MG63 (cell line): ENCODE measurements at places on chromosomes 1 and 21.

- DNase-seq: no peak
Observed at GRCh38 chr1:78121710-78122109, 75.9 kb downstream of the GIPC2 start.

DNA sequence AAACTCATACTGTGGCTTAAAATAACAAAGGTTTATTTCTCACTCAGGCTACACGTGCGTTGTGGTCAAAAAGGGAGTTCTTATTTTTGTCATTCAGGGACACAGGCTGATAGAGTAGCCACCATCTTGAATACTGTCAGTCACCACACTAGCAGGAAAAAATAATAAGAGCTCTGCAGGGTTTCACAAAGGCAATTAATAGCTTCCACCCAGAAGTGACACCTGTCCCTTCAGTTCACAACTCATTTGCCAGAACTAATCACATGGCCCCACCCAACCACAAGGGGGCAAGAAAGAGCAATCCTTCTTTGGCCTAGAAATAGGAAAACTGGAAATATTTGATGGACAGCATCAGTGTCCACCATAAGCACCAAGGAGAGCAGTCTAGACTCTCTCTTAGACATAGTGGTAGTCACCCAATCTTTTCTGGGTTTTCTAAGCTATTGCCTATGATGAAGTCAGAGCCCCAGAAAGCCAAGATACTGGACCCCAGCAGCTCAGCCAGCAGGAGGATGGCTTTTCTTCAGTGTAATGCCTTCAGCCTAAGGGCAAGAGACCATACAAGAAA lies 8.2 kb downstream of the HAPLN2 start:
- peak; percentile 42 for DNase-seq

DNA sequence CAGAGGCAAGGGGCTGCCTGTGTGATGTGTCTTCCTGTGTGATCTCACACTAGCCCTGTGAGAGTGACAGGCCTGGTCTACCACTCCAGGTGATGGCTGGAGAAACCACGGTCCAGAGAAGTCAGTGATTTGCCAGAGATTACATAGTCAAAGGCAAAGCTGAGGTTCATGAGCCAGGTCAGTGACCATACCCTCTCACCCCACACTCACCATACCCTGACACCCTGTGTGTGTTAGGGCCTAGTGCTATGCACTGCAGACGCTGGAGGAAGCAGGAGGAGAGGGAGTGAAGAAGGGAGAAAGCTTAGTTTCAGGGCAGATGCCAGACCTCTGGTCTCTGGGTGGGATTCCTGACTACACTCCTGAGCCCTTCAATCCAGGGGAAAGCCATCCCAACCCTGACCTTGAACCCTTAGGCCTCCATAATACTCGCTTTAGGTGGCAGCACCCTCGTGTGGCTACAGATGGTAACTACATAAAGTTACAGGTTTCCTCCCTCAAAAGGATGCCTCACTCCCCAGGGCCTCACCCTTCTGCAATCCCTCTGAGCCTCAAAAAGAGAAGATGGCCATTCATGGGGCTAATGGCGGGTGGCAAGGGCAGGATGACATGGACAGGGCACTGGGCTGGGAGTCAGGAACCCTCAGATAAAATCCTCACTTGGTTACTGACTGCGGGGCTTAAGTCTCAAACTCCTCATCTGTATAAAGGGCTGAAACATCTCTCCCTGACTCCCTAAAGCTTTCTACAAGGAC lies 20.8 kb upstream of the SDC3 start:
- DNase-seq: peak; percentile 22

DNA sequence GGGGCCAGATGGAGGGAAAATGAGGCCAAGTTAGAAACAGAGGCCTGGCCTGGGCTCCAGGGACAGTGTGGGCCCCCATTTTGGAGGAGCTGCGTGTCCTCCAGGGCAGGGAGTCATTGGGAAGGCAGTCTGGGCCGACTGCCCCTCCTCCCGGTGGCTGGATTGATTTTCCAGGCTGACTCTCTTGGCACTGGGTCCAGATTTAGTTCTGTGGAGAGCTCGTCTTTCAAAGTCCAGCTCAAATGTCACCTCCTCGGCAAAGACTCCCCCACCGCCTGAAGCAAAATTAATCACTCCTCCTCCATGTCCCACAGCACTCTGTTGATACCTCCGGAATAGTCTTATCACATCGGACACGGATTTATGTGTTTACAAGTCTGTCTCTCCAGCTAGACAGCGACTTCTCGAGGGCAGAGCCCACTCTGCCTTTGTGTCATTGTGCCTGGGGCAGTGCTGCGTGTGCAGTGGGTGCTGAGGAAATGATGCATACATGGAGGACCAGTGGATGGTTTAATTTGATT lies 175.1 kb downstream of the CAMTA1 start:
- DNase-seq: peak; percentile 49

DNA sequence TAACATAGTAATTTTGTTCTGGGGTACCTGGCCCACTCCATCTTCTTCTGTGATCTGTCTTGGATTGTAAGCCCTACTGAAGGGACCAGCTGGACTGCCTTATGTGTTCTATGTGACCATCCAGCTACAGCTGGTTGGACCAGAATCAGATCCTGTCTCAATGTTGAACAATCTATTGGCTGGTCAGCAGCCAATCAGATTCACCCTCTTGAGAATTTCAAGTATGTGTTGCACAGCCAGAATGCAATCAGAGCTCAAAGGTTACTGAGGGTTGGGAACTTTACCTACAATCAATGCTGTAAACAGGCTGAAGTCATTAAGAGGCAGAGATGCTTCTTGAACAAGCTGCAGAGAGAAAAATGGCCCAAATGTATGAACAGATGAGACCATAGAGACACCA lies 61.9 kb downstream of the KCNC4 start:
- DNase-seq: no peak

DNA sequence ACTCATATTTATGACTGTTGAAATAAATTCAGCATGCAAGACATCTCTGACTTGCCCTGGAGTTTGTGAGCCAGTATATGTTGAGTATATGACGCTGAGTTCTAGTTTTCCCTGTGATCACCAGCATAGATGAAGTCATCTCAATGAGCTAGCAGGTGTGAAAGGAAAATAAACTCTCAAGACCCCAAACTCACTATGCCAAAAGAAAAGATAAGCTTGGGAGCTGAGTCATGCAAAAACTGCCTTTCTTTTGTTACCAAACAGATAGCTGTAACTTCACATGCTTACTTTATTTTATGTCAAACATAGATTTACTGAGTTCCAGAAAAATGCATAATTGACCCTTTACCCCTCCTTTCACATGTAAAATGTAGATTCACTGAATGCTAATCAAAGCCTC lies 52.9 kb downstream of the SERBP1 start:
- no peak for DNase-seq

DNA sequence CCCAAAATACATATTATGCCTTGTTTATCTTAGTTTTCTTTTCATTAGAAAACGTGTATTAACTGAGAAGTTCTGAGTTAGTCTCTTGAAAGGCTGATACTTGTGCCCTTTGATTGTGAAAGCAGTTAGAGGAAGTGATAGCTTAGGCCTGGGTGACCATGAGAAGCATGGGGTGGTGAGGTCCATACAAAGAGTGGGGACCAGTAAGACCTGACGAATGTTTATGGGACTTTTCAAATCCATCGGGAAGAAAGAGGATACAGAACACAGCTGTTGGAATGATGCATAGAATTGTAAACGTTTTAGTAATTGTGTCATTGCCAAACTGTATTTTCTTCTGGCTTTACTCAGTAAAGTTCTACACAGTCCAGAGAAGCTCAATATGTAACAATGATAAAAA lies 259.8 kb downstream of the LMO4 start:
- no peak for DNase-seq

- DNase-seq: no peak
Observed at GRCh38 chr1:229133151-229133550, 137.8 kb upstream of the RAB4A start.

DNA sequence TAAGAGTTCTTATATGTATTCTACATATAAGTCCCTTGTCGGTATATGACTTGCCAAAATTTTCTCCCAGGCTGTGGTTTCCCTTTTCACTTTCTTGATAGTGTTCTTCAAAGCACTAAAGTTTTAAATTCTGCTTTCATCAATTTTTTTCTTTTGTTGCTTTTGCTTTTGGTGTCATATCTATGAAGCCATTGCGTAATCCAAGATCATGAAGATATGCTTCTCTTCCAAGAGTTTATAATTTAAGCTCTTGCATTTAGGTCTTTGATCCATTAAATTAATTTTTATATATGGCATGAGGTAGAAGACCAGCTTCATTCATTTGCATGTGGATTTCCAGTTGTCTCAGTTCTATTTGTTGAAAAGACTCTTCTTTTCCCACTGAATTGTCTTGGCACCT lies 22.2 kb downstream of the DESI2 start:
- DNase-seq: no peak

GRCh38 chr1:107692580-107693345 lies 272.2 kb downstream of the VAV3 start:
- DNase-seq: no peak

DNA sequence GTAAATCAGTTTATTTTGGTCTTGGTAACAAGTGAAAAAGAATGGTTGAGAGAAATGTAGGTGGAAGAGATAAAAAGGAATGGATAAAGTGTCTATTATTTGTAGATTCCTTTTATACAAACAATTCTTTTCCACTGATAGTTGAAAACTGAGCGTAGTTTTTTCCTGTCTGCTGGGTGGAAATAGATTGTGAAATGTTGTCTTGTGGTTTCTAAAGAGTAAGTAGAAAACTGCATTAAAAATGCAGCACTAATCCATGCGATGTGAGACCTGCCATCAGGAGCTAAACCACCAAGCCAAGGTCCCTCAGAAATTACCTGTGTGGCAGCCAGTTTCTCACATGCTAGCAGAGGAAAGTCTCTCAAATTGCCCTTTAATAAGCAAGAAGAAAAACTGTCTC lies 103.2 kb upstream of the SLC44A3 start:
- DNase-seq: no peak

- DNase-seq: no peak
Observed at GRCh38 chr1:168179438-168180147, 831 bp downstream of the TIPRL start.

DNA sequence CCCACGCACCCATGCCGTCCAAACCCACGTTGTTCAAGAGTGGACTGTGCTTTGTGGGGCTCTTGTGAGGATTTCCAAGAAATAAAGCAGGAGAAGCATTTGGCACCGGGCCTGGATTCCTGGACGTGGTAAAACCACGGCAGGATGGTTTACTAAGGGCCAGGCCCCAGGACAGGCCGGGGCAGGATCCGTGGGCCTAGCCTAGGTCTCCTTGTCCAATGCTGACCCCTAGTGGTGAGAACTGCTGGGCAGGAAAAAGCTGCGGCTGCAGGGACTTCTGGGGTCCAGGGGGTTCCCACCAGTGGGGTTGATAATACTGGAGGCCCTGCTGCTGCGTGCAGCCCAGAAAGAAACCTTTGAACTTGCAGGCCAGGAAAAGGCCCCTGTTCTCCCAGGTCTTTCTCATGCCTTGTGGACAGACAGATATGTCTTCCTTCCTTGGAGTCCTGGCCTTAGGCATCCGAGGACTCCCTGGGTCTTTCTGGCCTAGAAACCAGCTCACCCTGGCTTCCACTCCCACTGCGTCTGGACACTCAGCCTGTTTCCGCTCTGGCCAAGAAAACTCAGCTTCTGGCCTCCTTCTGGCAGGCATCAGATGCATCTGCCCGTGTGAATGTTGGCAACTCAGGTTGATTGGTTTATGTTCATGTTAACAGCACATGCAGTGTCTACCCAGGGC lies 106.9 kb upstream of the TMEM51 start:
- peak; percentile 72 for DNase-seq

GRCh38 chr1:109357616-109358015 lies 40.1 kb downstream of the SORT1 start:
- peak; percentile 28 for DNase-seq

DNA sequence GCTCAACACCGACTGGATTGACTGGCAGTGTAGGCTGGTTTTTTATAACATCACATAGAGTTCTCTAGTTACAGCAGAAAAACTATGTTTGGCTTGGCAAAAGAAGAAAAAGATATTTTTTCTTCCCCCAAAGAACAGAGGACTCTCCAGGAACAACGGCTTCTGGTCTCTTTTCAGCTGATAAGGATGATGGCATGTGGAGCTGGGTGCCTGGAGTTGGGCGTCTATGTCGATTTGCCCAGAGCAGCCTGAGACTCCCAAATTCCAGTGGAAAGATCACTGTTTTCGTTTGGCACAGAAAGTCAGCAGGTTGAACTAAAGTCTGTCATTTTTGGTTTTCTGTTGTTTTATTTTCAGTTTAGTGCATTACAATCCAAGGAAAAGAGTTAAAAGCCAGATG lies 91.1 kb downstream of the SMYD2 start:
- DNase-seq: no peak

- DNase-seq: peak; percentile 58
Observed at GRCh38 chr1:59672851-59673572, 141.7 kb upstream of the HOOK1 start.

DNA sequence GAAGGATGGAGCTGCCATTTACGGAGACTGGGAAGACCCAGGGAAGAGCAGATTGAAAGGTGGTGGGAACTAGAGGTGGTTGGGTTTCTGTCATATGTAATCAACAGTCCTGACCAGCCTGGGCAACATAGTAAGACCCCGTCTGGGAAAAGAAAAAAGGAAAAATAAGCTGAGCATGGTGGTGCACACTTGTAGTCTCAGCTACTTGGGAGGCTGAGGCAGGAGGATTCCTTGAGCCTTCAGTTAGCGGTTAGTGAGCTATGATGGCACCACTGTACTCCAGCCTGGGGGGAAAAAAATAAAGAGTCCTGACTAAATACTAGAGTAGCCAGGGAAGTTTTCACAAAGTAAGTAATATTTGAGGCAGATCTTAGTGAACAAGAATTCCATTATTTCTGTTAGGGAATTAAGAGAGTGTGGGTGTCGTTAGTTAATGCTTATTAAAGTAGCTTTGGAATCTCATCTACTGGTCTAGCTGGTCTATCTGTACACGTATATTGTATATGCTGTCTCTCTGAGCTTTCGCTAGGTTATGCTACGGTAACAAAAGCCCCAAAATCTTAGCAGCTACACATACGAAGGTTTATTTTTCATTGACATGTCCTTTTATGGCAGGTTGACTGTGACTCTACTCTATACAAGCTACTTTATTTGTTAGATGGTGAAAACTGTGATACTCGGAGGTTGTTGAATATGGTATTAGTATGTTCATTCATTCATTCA lies 4.4 kb downstream of the NBPF1 start:
- DNase-seq: no peak

- no peak for DNase-seq
Observed at GRCh38 chr1:230149751-230150584, 82.9 kb downstream of the GALNT2 start.

GRCh38 chr1:247228133-247228532 lies 27.7 kb upstream of the VN1R5 start:
- no peak for DNase-seq

GRCh38 chr1:223266632-223267172 lies 97.3 kb downstream of the SUSD4 start:
- no peak for DNase-seq

- peak; percentile 78 for DNase-seq
Observed at GRCh38 chr1:224747578-224747977, 131.5 kb downstream of the CNIH3 start.

- no peak for DNase-seq
Observed at GRCh38 chr1:194717941-194718340, 1531.5 kb upstream of the B3GALT2 start.

DNA sequence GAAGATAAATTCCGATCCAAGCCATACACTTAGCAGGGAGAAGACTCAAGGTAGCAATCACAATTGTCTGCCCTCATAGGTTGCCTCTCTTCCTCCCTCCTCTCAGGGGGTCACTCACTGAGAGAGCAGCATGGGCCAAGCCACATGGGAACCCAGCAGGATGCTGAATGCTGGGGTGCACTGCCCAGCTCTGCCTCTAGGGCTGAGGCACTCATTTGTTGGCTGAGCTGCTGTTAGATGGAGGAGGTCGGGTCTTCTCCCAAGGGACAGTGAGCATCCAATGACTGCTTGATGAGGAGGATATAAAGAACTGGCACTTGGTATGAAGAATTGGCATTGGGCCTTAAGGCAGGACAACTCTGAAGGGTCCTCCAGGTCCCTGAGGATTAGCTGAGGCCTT lies 418.8 kb downstream of the SIPA1L2 start:
- peak; percentile 28 for DNase-seq
